ENCODE measurements at places on chromosomes 12 and 14.
A peak's percentile ranks its signal among the peaks of the same experiment; 100 is the strongest.

DNA sequence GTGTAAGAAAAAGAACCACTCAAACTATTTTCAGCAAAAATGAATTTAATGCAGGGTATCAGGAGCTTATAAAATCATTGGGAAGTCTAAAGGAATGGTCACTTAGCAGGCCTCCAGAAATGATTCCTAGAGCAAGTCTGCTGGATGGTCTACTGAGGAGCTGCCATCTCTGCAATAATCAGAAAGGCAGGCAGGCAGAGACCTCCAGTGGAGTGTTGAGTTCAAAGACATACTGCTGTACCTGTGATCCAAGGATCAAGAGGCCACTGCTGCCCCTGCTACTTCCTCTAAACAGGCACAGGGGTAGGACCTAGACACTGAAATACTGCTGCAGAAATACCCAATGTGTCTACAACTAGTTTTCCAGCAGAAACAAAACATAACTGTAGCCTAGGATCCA lies 14.5 kb upstream of the KICS2 start:
- no peak for DNase-seq

GRCh38 chr12:20211541-20211940 lies 156.8 kb upstream of the PDE3A start:
- no peak for DNase-seq

DNA sequence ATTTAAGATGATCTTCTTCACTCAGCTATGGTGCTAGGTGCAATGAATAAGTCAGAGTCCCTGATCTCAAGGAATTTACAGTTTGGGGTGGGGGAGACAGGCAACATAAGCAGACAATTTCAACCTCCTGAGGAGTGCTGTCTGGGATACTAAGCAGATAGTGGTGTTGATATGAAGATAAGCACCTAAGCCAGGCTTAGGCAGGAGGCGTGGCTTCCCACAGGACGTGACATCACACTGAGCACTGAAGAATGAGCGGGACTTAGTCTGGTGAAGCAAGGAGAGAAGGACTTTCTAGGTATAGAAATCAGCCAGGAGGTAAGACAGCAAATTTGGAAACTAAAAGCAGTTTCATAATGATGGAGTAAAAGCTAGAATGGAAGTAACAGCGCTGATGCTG lies 6.8 kb downstream of the PRPH start:
- no peak for DNase-seq

GRCh38 chr14:96062506-96062905 lies 23.3 kb downstream of the C14orf132 start:
- peak; percentile 21 for DNase-seq

DNA sequence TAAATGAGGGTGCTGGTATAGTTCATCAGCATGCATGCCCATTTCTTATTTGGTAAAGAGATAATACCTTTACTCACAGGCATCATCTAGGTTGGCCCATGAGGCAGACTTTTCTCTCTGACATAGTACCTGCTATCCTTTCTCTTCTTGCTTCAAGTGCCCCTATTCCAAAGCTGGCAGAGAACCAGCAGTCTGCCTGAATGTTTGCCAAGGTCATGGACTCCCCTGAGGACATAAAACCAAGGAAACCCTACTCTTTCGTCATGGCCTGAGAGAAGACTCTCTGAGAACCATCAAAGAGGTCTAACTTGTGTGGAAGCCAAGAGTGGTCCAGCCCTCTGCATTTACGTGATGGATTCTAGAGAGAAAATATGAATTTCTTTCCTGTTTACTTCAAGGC lies 11.9 kb downstream of the PPP1R36 start:
- DNase-seq: no peak

DNA sequence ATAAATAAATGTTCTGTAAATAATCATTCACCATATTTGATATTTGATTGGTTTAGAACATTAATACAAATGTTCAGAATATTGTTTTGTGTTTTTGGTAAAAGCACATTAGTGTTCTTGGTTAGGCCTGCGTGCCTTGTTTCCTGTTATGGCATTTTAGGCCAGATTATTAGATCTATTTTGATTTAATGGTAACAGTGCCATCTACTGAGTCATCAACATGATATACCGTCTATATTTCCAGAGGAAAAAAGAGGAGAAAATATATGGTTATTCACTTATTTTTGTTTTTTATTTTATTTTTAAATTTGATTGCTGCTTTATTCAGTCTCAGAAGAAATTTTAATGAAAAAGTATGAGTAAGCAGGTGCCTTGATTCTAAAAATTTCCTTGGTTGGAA lies 60.3 kb downstream of the GPHN start:
- no peak for DNase-seq
